NCI-H446 treated with DMSO at 0.1 percent for 48 hours (cell line): ENCODE measurements at places on chromosomes 5 and 9.
A peak's percentile ranks its signal among the peaks of the same experiment; 100 is the strongest.

GRCh38 chr5:62041156-62041756 lies 264.8 kb upstream of the KIF2A start:
- no peak for DNase-seq

- peak; percentile 32 for DNase-seq
Measured at GRCh38 chr9:109816490-109816889, 36.5 kb downstream of the PALM2AKAP2 start.

DNA sequence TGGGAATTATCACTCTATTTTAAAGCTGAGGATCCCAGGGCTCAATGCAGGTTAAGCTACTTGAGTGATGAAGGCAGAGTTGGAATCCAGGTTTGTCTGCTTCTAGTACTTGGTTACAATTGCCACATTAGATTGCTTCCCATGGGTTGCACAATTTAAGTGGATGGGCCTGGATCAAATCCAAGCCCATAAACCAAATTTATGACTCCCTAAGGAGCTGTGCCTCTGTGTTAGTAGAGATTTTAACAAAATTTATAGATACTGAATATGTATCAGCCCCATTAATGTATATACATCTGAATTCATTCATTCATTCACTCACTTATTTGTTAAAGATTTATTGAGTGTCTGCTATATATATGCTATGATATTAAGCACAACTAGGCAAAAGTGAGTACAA lies 332.3 kb upstream of the KLF9 start:
- no peak for DNase-seq

DNA sequence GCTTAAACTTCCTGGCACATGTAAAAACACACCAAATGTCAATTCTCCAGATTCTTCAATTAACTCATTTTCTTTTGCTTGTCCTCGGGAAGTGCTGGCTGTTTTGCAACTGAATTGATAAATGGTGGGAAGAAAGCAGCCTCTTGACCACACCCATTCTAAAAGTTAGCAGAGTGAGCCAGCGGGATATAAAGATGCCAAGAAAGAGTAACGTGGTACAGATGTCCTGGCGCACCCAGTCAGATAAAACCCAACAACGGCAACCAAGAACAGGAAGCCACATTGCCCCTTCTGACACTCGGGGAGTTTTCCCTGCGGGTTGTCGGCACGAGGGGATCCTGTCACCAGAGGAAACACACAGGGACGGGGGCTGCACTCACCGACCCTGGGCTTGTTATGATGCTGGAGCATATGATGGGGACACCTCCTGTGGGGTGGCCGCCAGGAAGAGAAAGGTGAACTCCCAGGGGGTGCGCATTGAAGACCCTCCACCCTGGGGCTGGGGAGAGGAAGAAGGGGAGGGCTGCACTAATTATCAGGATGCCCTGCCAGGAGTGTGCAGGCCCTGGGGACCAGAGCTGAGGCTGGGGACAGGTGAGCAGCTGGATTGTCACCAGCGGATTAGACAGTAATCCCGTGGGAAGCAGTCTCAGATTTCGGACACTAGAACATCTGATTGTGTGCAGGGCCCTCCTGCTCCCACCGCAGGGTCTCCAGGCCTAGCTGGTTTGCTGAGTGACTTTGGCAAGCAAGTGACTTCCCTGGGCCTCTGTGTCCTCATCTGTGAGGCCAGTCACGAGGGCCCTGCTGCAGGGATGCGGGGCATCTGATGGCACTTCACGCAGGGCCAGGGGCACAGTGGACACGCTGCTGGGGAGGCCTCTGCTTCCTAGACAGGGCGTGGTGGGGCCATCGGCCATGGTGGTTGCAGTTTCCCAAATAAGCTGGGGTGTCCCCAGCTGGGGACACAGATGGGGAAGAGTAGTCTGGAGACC lies 59.2 kb downstream of the CRB2 start:
- no peak for DNase-seq

DNA sequence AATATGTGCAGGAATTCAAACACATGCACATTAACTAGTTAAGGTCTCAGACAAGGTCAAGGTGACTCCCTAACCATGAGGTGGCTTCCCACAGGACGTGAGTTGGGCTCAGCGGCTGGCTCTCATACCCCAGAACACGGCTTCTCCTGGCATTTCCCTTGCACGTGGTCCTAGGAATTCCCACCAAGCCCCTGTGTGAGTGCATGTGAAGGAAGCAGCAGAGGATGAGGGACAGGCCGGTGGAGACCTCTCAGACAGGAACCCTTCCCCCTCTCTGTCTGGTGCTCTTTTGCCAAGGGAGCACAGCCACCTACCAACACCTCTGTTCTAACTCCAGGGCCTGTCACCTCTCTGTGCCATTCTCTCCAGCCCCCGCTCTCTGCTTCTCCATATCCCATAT lies 271.0 kb downstream of the FSTL4 start:
- DNase-seq = no peak
